ENCODE measurements at places on chromosomes 1 and 21. TPM values are rescaled to one million over a fixed set of nuclear protein-coding genes. Genes with fewer than 3 reads are reported as not detected.

Gene ASAP3
- polyA plus RNA-seq = 19.6 TPM

Gene DMBX1
- polyA plus RNA-seq = not detected

Gene EPHA8
- polyA plus RNA-seq = 0.02 TPM

Gene CFHR1
- polyA plus RNA-seq = 0.23 TPM

Gene FCRL5
- polyA plus RNA-seq = not detected

Gene STUM
- polyA plus RNA-seq = not detected

Gene IFFO2
- polyA plus RNA-seq = 10.5 TPM
